ENCODE measurements at places on chromosomes 12 and 14. TPM values are rescaled to one million over a fixed set of nuclear protein-coding genes. Genes with fewer than 3 reads are reported as not detected.

DNA sequence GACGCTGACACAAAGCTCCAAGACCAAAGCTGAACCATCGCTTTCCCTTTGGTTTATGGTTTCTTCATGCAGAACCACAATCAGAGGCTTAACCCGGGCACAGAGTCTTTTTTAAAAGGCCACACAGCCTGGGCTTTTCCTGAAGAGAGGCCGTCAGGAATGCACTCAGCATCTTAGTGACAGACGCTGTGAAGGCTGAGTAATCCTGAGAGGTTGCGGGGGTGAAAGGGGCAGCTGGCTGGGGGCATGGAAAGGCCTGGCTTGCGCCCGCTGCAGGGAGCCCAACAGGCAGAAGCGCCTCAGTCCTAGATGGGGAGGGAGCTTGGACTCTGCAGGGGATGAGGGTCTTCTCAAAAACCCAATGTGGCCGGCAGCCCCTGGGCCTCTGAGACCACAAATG, 13.6 kb downstream of the CTDSP2 start:
- no peak overlapping the region for H3K4me3 ChIP-seq
- H3K4me1 ChIP-seq = peaks cover 41% of the 10 kb centered on the region
- H3K27ac ChIP-seq = no peak overlapping the region
- H3K27me3 ChIP-seq = no peaks in the 10 kb centered on the region
- DNase-seq = no peak

DNA sequence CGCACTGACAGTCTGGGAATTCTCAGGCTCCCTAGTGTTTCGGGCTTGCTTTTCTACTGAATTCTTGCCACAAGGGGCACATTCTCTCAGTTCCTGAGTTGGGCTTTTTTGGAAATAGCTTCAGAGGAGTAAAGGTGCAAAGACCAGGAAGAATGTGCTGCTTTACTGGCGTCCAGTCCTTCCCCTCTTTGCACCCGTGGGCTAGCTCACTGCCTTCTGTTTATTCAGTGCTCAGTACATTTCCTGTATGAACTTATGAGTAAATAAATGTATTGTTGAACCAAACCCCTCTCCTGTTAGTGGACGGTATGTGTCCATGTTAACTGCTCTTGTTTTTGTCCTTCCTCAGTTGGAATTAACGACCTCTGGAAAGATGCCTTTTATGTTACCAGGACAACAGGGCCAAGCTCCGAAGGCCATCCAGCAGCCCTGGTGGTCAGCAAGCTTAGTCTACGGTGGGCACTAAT, 24.0 kb downstream of the GSG1 start:
- H3K36me3 ChIP-seq = no peaks in the 10 kb centered on the region
- H3K27ac ChIP-seq = no peak overlapping the region
- no peak for DNase-seq
- H3K4me1 ChIP-seq = no peaks in the 10 kb centered on the region
- no peak overlapping the region for H3K4me3 ChIP-seq

DNA sequence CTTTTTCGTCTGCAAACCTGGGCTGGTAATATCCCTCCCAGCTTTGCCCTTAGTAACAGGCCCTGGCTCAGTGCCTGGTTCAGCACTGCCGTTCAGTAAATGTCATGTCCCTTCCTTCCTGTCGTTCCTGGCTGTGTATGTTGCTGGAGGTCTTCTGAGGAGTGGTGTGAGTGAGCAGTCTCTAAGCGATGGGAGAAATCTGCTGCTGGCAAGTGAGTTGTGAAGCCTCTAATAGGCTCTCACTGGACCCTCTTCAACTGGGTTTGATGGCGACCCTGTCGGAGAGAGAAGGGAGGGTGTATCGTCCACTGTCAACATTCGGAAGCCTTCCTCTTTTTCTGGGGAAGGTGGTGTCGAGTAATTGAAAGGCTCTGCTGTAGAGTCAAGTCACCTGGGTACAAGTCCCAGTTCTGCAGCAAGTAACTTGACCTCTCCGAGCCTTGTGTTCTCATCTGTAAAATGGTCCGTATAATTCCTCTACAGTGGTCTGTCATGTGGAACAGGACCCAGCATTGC, 62.8 kb downstream of the HRK start:
- no peaks in the 10 kb centered on the region for H3K36me3 ChIP-seq
- H3K4me3 ChIP-seq = peak overlapping the region; percentile 82
- H3K27ac ChIP-seq = peak overlapping the region; percentile 89
- H3K27me3 ChIP-seq = no peaks in the 10 kb centered on the region
- peaks cover 17% of the 10 kb centered on the region for H3K4me1 ChIP-seq

DNA sequence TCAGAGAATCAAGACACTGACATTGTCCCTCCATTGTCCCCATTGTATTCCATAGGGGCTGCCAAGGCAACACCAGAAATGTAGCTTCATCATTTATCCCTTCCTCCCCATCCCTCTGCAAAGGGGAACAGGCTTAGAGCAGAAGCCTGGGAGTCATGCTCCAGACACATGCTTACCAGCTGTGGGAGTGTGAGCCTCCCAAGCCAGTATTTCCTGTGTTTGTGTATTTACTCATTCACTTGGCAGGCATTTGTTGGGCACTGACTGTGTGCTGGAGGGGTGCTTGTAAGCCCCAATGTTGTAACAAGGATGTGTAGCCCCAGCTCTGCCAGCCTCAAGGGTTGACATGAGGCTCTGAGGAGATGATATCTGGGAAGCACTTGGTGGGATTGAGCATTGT, 46.0 kb upstream of the TCL1A start:
- no peaks in the 10 kb centered on the region for H3K36me3 ChIP-seq
- peaks cover 18% of the 10 kb centered on the region for H3K27me3 ChIP-seq
- no peak for DNase-seq
- no peaks in the 10 kb centered on the region for H3K4me1 ChIP-seq
- H3K27ac ChIP-seq = no peak overlapping the region

ADAMTS20 gene
- total RNA-seq = not detected

Data from natural killer cell treated with Interleukin-12 subunit alpha and Interleukin-12 subunit beta and Interleukin-15 and Interleukin-18, amount 100 ng/mL, for 72 hours (primary cell).